ENCODE measurements at places on chromosomes 4 and X.

DNA sequence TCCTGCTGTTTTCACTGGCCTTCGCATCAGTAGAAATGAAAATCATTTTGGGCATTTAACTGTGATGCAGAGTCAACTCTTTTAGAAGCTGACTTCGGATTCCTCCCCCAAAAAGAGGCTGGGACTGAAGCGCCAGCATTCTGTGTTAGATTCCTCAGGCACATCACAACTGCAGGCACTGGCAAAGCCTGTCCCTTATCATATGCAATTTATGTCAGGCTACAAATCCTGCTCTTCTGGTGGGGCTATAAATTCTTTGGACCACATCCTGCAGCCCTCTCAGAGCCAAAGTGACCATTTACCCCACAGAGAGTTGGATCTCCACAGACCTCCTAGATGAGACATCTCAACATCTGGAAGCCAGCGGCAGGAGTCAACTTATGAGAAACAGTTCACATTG is 138.4 kb downstream of the CBR4 start:
- no peak for DNase-seq

DNA sequence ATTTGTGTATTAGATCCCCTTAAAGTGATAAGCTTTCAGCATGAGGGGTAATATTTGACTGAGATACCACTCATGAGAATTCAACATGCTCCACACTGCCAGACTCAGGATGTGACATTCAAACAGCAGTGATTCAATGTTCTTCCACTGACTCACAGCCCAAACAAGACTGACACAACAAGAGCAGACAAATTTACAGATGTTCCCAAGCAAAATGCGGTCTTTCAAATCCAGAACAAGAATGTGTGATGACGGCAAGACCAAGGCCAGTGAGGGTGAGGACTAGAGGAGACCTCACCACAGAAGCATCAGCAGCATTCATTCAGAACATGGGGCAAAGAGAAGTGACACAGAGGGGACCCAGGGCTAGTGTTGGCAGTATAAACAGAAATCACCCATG is 99.3 kb upstream of the GRIA3 start:
- no peak for DNase-seq

- no peak for DNase-seq
Observed at GRCh38 chr4:142267101-142267500, 579.0 kb downstream of the INPP4B start.

GRCh38 chrX:70445951-70446350 is 1.3 kb downstream of the DLG3 start:
- no peak for DNase-seq

- DNase-seq = no peak
Observed at GRCh38 chr4:93749292-93749761, 79.2 kb upstream of the ATOH1 start.

DNA sequence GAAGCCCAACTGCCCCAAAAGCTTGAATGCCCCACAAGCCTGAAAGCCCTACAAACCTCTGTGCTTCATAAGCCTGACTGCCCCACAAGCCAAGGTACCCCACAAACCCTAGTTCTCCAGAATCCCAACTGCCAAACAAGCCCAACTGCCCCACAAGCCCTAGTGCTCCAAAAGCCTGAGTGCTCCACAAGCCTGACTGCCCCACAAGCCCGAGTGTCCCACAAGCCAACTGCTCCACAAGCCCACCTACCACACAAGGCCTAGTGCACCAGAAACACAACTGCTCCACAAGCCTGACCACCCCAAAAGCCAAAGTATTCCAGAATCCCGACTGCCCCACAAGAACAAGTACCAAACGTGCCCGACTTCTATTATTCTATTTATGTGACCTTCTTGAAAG is 13.6 kb upstream of the HSFX3 start:
- no peak for DNase-seq

DNA sequence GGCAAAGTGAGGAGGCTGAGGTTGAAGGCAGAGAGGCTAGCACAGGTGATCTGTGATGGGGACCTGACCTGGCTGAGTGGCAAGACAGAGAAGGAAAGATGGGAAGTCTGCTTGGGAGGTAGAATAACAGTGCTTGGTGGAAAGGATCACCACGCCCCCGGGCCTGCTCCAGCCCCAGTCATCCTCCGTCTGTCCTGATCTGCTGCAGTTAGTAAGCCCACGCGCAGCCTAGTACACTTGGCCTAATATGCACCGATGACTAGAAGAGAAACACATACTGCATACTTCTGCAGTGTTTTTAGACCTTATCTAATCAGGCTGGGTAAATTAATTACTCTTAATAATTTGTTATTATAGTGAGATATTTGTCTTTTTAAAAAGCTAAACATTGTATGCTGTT is 103.7 kb upstream of the KLF3 start:
- DNase-seq = no peak

DNA sequence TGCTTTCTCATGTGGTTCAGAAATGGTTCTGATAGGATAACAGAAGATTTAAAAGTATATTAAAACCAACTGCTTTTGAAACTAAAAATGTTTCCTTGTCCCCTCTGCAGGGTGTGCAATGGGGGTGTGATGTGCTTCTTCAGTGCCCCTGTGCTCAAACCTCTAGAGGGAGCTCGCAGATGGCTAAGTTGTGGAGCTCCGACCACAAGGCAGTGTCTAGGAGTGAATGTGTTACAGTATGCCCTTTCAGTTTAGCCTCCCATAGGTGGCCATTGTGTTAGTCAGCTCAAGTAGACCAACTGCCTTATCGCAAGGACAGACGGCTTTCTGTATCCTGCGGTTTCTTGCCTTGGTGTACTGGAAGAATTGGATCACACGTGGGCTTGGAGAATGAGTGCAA is 130.5 kb downstream of the TENT5D start:
- no peak for DNase-seq

All from CD4-positive, alpha-beta T cell treated with Interleukin-1 beta for 1 hour (primary cell).